GM23248 (cell line): ENCODE measurements at places on chromosomes 12 and 14. TPM values are rescaled to one million over a fixed set of nuclear protein-coding genes. Genes with fewer than 3 reads are reported as not detected.

Gene LRRIQ1
- 0.11 and 0.13 TPM in 2 replicates for total RNA-seq

Gene AQP2
- not detected in 2 replicates for total RNA-seq

Gene FOXG1
- total RNA-seq = not detected in 2 replicates

Gene KRT71
- total RNA-seq = not detected in 2 replicates

Gene SLCO1A2
- total RNA-seq = not detected in 2 replicates

DNA sequence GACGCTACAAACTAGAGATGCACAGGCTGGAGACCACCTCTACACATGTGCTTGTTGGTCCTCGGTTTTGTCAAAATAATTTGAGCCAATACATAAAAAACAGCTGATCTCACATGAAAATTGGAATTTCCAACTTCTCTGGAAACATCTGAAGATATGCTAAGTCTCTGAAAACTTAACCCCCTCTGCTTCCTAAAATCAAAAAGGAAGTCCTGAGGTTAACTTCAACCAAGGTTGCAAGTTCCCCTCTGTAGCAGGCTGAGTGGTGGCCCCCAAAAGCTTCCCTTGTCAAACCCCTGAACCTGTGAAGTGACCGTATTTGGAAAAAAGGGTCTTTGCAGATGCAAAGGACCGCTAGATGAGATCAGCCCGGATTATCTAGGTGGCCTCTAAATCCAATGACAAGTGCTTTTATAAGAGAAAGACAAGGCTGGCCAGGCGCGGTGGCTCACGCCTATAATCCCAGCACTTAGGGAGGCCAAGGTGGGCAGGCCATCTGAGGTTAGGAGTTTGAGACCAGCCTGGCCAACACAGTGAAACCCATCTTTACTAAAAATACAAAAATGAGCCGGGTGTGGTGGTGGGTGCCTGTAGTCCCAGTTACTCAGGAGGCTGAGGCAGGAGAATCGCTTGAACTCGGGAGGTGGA, 32.0 kb upstream of the VPS37B start:
- H3K27me3 ChIP-seq = no peaks in the 10 kb centered on the region
- no peak overlapping the region for H3K4me3 ChIP-seq
- no peaks in the 10 kb centered on the region for H3K36me3 ChIP-seq
- DNase-seq = no peak

DNA sequence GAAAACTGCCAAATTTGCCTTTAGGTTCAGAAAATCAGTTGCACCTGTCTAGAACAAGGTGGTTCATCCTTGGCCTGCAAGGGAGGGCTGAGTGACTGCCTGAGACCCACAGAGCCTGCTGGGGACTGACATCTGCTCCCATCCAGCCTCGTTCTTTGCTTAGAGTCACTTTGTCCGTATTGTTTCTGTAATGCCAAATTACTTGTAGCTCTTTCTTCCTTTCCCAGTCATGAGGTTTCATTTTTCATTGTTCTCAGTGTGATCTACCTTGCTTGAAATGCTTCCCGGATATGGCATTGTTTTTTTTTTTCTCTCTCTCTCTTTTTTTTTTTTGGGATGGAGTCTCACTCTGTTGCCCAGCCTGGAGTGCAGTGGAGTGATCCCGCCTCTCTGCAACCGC, 21.3 kb downstream of the TSPAN9 start:
- H3K27me3 ChIP-seq = no peaks in the 10 kb centered on the region
- no peak overlapping the region for H3K4me3 ChIP-seq
- no peak for DNase-seq

DNA sequence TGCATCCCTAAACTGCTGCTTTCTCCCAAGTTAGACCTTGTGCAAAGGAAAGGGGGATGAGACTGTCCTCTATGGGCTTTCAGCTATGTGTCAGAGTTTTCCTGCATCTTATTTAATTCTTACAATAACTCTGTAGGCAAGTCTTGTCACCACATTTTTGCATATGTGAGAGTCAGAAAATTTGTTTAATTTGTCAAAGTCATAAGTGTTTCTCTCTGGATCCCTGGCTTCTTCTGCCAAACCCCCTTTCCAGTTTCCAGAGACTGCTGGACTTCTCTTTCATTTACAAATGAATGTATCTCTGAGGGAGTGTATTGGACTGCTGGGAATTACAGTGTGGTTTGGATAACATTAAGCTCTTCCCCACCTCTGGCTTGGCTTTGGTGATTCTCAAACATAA, 877.6 kb upstream of the SEL1L start:
- H3K4me3 ChIP-seq = no peak overlapping the region
- H3K27me3 ChIP-seq = no peaks in the 10 kb centered on the region
- H3K27ac ChIP-seq = no peak overlapping the region
- DNase-seq = no peak

DNA sequence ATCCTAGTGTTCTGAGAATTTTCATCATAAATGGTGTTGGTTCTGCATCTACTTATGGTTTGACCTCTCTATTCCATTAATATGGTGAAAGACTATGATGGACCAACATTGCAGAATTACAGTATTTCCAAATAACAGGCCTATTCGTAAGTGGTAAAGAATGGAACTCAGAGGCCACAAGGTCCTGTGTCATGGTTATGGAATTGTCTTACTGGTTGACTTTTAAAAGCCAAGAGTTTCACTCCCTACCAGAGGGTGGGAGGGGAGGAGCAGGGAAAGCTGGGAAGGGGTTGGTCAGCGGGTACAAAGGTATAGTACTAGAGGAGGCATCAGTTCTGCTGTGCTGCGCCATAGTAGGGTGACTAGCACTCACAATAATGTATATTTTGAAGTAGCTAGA, 153.4 kb downstream of the TMEM132D start:
- no peaks in the 10 kb centered on the region for H3K27me3 ChIP-seq
- H3K27ac ChIP-seq = no peak overlapping the region
- H3K36me3 ChIP-seq = no peaks in the 10 kb centered on the region

- DNase-seq = no peak
- no peak overlapping the region for H3K27ac ChIP-seq
These were observed 375.0 kb downstream of the DPF3 start for GRCh38 chr14:72518809-72519377.

GRCh38 chr12:21940549-21941505, at the start of gene ABCC9:
ABCC9 (minus strand) TSS chr12:21941426; CDS start chr12:21936674, 4,752 bp downstream.
- H3K27me3 ChIP-seq = no peaks in the 10 kb centered on the region
- peaks cover 6% of the 10 kb centered on the region; the same call in 1 of the 2 replicates for H3K4me1 ChIP-seq
- peaks cover 4% of the 10 kb centered on the region; the same call in 1 of the 2 replicates for H3K36me3 ChIP-seq
- peak within 1 kb of the TSS; percentile 75 for H3K4me3 ChIP-seq

DNA sequence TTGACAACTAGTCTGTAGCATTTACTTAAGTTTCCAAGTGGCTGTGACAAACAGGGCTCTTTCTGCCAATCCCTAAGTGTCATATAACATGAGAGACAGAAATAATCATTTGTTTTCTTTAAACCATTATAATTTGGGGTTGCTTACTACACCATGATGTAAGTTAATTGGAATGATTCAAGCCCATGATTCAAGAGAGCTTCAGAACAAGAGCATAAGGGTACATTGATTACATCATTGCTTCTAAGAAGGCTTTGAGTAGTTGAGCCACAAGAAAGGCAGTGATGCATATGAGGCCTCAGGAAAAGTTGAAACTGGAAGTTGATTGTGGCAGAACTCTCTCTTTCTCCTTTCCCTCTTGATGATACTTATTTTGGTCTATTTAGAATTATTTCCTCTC, 444.0 kb downstream of the CCER1 start:
- no peaks in the 10 kb centered on the region for H3K36me3 ChIP-seq
- DNase-seq = peak; percentile 71

GRCh38 chr14:50534416-50534815, 2.0 kb upstream of the MAP4K5 start:
- H3K4me1 ChIP-seq = peaks cover 8% of the 10 kb centered on the region
- DNase-seq = no peak
- H3K27me3 ChIP-seq = no peaks in the 10 kb centered on the region
- H3K27ac ChIP-seq = no peak overlapping the region
- H3K36me3 ChIP-seq = no peaks in the 10 kb centered on the region

- no peak overlapping the region for H3K27ac ChIP-seq
- DNase-seq = no peak
- H3K4me3 ChIP-seq = no peak overlapping the region
- H3K4me1 ChIP-seq = no peaks in the 10 kb centered on the region
These were observed 283.1 kb downstream of the MDGA2 start for GRCh38 chr14:47392326-47392725.

DNA sequence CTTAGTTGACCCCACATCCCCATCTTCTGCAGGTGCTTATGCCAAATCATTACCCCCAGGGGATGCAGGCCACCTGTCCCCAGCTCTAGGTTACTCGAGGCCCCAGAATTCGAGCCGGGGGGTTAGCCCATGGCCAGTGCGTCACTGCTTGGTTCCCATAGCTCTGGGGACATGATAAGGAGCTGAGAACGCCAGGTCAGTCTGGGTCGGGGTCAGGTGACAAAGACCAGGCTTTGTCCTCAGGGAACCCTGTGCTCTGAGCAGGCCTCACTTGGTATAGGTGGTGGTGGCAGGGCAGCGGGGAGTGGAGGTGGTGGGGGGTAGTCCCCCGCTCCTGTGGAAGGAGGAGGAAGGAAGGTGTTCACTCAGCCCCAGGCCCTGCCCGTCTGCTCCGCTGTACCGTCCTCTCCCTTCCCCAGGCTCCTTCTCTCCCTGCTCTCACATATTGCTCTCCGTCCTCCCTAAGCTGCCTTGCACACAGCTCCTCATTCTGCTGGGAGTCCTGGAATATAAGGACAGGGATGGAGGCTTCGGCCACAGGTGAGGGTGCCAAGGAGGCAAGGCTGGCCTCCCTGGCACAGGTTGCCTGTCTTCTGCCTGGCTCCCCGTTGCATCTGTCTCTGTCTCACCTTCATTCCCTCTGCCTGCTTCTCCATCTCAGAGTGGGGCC, 2.0 kb upstream of the MYH6 start:
- H3K4me1 ChIP-seq = no peaks in the 10 kb centered on the region
- no peaks in the 10 kb centered on the region for H3K36me3 ChIP-seq
- peaks cover 9% of the 10 kb centered on the region for H3K27me3 ChIP-seq
- DNase-seq = no peak
- H3K4me3 ChIP-seq = no peak overlapping the region
- H3K27ac ChIP-seq = no peak overlapping the region
